AML-193 (cell line): ENCODE measurements at places on chromosomes 1 and 21.

DNA sequence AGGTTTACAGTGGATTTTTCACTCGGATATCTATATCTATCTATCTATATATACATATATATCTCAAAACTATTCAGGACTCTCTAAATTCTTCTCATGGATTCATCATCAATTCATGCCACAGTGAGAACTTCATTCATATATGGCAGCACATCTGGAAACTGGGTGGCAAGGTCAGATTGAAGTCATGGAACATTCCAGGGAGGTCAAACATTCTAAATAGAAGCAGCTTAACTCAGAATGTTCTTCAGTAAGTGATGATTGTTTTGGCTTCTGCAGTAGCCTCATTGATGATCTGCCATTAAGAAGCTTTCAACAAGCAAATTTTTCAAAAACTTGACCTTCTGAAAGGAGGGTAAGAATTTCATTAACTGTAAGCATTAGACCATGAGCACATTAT lies 46.9 kb upstream of the ADAMTS1 start:
- no peak for DNase-seq

DNA sequence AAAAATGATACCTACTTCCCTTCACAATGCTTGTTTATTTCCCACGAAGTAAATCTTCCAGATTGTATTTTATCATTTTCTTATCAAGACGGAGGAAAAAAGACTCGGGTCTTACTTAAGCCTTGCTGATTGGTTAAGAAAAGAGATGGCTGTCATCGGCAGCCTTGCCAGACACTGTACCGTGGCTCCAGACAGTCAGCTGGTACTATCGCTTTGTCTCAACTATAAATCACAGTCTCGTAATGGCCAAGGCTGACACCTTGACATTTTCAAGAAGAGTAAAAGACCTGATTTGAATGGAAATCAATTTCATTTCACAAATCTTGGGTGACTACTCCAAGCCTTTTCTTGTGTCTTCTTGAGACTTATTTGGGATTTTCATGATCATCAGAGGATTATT lies 868.0 kb downstream of the USP25 start:
- DNase-seq, result no peak

DNA sequence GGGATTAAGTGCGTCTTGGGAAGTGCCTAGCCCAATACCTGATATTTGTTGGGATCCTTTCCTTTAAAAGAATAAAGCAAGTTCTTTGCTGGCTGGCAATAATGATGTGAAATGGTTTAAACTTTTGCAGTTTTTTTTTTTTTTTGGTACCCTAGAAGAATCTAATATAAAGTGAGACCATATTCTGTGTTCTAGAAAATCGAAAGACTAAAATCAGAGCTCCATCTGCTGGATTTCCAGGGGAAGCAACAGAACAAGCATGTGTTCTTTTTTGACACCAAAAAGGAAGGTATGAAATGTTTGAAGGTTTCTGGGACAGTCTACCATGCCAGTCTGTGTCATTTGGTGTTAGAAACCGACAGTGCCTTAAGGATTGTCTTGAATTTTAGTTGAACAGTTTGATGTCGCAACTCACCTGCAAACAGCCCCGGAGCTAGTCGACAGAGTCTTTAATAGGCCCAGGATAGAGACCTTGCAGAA lies 6.4 kb downstream of the UTP11 start:
- DNase-seq, result peak; percentile 75

- DNase-seq, result no peak
Observed at GRCh38 chr1:15362737-15363128, 47.0 kb upstream of the EFHD2 start.

- no peak for DNase-seq
Observed at GRCh38 chr1:178944729-178945128, 73.9 kb upstream of the ANGPTL1 start.

DNA sequence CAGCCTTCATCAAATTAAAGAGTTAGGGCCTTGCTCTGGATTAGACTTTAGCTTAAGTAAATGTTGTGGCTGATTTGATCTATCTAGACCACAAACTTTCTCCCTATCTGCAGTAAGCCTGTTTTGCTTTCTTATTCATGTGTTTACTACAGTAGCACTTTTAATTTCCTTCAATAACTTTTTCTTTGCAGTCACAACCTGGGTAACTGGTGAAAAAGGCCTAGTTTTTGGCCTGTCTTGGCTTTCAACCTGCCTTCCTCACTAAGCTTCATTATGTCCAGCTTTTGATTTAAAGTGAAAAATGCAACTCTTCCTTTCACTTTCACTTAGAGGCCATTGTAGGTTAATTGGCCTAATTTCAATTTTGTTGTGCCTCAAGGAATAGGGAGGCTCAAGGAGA lies 12.5 kb upstream of the LPGAT1 start:
- no peak for DNase-seq

DNA sequence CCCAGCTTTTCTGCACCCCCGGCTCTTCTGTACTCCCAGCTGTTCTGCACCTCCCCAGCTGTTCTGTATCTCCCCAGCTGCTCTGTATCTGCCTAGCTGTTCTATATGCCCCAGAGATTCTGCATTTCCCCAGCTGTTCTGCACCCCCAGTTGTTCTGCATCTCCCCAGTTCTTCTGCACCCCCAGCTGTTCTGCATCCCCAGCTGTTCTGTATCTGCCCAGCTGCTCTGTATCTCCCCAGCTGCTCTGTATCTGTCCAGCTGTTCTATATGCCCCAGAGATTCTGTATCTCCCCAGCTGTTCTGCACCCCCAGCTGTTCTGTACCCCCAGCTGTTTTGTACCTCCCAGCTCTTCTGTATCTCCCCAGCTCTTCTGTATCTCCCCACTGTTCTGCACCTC lies 41.1 kb downstream of the UMODL1 start:
- DNase-seq, result no peak

GRCh38 chr1:150365941-150366340 lies 2.0 kb downstream of the RPRD2 start:
- peak; percentile 23 for DNase-seq

DNA sequence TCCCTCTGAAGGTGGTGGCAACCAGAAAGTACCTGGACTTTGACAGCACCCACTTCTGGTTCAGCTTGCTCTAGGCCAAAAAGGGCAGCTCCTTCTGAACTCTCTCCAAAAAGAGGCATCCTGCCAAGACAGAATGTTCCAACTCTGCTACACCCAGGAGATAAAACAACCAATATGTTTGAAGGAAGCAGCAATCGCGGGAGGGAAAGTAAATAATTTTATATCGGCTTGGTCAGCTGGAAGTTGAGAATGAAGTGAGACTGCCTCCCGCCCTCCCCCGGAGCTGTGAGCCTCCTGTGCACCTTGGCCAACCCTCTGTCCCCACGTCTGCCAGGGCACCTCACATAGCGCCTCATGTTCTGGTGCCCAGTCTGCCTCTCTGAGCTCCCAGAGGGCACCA lies 130.3 kb upstream of the ATP1A1 start:
- no peak for DNase-seq

DNA sequence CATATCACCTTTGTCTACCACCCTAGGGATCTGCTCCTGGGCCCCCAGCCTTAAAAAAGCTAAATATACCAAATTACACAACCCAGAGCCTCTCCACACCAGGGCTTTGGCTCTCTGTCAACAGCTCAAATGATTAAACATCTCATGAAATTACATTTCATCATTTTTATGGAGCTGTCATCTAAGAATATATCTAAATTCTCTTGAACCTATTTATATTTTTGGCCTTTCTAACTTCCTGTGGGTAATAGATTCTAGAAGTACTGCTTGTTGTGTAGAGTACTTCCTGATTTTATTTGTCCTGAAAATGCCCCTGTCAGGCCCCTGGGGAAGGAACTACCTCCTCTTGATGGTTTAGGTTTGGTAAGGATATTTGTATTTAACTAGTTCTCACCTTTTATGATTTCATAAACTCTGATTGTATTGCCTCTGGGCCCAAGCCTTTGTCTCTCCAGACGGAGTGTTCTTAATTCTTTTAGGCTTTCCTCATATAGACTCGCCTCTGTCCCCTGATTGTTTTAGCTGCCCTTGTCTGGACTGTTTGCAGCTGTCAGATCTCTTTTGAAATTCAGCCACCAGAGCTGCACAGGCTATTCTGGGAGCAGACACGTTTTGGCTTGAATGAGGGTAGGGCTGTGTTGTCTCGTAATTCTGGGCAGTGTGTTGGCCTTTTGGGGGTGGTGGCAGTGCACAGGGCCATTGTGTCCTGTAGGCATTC lies 16.6 kb downstream of the MYOG start:
- no peak for DNase-seq

- no peak for DNase-seq
Observed at GRCh38 chr21:22579741-22580140, 1581.5 kb downstream of the NCAM2 start.

- no peak for DNase-seq
Observed at GRCh38 chr1:66437136-66437401, 96.9 kb upstream of the SGIP1 start.

GRCh38 chr1:6991266-6991665 lies 206.0 kb downstream of the CAMTA1 start:
- no peak for DNase-seq

GRCh38 chr1:85865213-85865612 lies 157.0 kb upstream of the ZNHIT6 start:
- DNase-seq, result no peak

GRCh38 chr1:11187000-11187399 lies 2.2 kb upstream of the ANGPTL7 start:
- no peak for DNase-seq

DNA sequence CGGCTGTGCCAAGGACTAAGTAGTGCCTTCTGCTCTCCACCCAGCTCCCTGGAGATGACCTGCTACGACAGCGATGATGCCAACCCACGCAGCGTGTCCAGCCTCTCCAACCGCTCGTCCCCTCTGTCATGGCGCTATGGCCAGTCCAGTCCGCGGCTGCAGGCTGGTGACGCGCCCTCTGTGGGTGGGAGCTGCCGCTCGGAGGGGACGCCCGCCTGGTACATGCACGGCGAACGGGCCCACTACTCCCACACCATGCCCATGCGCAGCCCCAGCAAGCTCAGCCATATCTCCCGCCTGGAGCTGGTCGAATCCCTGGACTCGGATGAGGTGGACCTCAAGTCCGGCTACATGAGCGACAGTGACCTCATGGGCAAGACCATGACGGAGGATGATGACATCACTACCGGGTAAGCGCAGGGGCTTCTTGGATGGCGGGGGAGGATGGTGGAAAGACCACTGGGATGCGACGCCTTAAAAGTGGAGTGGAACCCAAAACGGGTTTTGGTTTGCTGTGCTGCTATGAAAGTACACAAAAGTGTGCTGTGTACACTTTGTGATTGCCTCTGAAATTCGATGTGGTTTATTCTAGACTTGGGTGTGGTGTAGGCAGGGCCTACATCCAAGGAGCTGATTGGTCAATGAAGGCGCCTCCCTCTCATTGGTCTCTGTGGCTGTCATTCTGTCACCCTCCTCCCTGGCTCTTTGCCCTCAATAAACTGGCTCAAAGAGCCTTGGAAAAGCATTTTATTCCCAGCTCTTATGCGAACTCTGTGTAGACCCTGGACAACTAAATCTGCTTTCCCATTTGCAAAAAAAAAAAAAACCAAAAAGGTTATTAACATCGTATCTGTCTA lies 110.4 kb upstream of the IPO9 start:
- no peak for DNase-seq

- DNase-seq, result no peak
Observed at GRCh38 chr1:47482786-47483185, 44.9 kb downstream of the FOXD2 start.

DNA sequence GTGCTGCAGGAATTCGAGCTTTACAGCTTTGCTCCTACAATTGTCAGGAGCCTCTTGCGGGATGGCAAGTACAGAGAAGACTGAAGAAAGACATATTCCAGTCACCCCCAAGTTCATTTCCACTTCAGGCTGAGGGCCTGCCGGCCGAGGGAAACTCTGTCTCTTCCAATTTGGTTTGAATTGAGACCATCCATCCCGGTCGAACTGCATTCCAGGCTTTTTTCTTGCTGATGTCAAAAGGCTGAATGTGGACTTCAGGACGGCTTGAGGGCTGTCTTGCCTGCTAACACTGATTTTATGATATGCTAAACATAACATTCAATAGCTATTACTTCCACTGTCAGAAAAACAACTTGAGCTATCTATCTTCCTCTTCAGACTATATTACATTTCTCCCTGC lies 79.8 kb upstream of the PLXNA2 start:
- no peak for DNase-seq

DNA sequence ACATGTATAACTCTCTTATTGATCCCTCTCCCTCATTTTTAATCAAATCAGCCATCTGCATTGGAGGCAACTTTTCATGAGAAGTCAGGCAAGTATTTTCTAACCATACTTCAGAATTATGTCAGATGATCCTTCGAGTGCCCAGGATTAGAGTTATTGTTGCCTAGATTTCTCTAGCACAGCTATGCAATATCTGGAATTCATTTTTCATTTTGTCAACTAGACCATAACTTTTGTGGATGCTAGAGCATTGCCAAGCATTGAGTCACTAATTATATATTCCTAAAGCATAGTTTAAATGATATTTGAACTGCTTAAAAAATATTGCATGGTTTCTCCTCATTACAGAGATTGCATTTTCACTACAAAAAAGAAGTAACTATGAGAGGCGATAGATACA lies 21.2 kb downstream of the HFM1 start:
- DNase-seq, result no peak

DNA sequence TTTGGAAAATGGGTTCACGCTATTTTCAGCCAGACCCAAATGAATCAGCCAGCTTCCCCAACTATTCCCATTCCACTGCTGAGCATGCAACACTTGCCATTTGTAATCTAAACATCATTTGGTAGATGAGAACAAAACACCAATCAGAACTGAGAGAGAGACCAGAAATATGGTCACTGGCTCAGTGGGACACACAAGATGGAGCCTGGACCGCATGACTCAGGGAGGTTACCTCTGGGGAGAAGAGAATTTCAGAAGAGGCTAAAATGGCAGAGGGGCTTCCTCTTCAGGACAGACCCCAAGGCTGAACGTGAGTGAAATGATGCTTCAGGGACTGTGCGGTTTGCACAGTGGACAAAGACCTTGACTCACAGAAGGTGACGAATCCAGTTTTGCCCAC lies 126.6 kb downstream of the URB2 start:
- DNase-seq, result no peak

GRCh38 chr1:192811594-192812239 lies 2.9 kb downstream of the RGS2 start:
- DNase-seq, result no peak

DNA sequence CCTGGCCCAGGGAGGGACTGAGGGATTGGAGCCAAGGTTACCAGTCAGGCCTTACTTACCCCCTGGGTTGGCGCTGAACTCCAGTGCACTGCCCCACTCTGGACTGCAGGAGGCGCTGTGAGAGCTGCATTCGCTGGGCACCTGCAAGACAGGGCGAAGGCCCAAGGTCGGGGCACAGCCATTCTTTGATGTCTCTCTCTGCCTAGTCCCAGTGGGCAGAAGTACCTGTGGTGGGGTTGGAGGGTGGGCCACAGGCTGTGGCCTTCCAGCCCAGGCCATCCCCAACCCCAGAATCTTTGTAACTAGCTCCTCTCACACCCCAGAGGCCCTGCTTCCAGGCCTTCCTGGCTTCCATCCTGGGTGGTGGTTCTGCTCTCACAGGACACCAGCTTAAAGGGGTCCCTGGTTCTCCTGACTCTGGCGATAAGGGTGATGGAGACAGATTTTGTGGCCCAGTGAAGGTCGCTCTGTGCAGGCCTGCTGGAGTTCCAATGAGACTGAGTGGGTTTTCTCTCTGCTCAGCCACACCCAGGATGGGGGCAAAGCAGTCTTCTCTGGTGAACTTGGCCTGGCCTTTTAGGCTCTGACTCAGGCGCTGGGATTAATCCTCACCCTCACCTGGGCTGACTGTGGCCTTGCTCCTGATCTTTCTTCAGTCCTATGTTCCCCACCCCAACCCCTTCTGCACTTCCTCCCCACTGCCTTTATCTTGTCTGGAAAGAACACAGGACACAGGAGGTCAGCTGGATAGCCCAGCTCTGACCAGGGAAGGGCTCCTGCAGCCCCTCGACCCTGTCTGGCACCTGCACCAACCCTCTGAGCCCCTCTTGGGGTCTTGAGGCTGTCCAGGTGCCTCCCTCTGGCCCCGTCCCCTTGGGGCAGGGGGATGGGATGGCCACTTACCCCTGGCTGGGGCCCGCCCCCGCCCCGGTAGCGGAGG lies 954 bp downstream of the MYOG start:
- peak; percentile 19 for DNase-seq
